Stimulated activated naive CD4-positive, alpha-beta T cell treated with Interleukin-2 at 50 U/mL for 16 hours (primary cell): ENCODE measurements at places on chromosomes 4 and X.
A peak's percentile ranks its signal among the peaks of the same experiment; 100 is the strongest.

DNA sequence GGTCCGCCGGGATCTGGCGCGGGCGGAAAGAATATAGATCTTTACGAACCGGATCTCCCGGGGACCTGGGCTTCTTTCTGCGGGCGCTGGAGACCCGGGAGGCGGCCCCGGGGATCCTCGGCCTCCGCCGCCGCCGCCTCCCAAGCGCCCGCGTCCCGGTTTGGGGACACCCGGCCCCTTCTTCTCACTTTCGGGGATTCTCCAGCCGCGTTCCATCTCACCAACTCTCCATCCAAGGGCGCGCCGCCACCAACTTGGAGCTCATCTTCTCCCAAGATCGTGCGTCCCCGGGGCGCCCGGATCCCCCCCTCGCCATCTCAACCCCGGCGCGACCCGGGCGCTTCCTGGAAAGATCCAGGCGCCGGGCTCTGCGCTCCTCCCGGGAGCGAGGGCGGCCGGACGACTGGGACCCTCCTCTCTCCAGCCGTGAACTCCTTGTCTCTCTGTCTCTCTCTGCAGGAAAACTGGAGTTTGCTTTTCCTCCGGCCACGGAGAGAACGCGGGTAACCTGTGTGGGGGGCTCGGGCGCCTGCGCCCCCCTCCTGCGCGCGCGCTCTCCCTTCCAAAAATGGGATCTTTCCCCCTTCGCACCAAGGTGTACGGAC, 482 bp upstream of the SHOX start:
- no peak for DNase-seq

- no peak for DNase-seq
Observed at GRCh38 chr4:8283161-8283560, 13.6 kb downstream of the HTRA3 start.

GRCh38 chr4:91497892-91498291, 805.9 kb upstream of the GRID2 start:
- no peak for DNase-seq

- DNase-seq, result no peak
Observed at GRCh38 chr4:92615049-92615448, 311.3 kb downstream of the GRID2 start.

DNA sequence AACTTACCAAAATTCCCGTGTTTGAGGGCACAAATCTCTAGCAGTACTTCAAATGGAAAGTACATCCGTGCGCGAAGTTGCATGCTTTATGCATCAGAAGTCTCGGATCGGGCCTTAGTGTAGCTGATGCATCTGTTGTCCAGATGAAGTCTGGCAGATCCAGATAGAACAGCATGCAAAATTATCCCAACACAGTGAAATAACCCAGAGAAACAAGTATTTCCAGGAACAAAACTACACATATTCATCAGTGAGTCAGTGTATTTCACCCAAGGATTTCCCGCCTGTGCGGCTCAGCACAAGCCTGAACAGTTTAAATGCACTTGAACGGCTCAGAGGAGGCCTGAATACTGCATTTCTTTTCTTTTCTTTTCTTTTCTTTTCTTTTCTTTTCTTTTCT, 27.4 kb upstream of the CLDN24 start:
- DNase-seq, result no peak

GRCh38 chrX:115702982-115703381, 142.0 kb downstream of the PLS3 start:
- no peak for DNase-seq

DNA sequence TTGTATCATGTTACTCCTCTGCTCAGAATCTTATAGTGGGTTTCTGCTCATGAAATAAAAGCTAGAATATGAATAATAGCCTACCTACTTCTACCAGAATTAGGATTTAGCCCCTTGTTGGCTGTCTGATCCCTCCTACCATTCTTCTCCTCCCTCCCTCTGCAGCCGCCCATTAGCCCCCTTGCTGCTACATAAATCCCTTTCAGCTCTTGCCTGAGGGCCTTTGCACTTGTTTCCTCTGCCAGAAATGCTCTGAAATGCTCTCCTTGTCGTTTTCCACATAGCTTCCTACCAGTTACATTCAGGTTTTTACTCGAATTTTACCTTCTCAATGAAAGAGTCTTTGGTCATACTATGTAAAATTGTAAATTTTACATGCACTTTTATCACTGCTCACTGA, 159.2 kb downstream of the ADGRL3 start:
- no peak for DNase-seq

DNA sequence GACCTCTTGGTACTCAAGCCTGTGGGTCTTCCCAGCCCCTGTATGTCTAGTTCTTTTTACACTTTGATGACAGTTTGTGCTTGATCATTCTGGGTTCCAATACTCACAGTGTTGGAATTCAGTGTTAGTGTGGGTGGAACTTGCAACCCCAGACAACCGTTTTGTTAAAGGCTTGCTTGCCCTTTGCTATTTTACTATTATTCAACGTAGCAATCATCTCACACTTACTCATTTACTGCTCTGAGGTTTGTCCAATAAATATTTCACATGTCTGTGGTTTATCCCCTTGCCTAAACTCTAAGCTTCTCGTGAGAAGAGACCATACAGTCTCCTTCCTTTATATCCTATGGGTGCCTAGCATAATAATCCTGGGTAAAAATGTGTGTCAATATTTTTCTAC, 15.3 kb downstream of the CCNG2 start:
- DNase-seq, result no peak

GRCh38 chr4:94488670-94489069, 36.9 kb downstream of the PDLIM5 start:
- no peak for DNase-seq

- no peak for DNase-seq
Observed at GRCh38 chr4:4504783-4505182, 37.1 kb downstream of the STX18 start.

- no peak for DNase-seq
Observed at GRCh38 chr4:5808081-5808741, 84.7 kb downstream of the CRMP1 start.

- DNase-seq, result no peak
Observed at GRCh38 chr4:159429693-159430035, 326.8 kb downstream of the RAPGEF2 start.

DNA sequence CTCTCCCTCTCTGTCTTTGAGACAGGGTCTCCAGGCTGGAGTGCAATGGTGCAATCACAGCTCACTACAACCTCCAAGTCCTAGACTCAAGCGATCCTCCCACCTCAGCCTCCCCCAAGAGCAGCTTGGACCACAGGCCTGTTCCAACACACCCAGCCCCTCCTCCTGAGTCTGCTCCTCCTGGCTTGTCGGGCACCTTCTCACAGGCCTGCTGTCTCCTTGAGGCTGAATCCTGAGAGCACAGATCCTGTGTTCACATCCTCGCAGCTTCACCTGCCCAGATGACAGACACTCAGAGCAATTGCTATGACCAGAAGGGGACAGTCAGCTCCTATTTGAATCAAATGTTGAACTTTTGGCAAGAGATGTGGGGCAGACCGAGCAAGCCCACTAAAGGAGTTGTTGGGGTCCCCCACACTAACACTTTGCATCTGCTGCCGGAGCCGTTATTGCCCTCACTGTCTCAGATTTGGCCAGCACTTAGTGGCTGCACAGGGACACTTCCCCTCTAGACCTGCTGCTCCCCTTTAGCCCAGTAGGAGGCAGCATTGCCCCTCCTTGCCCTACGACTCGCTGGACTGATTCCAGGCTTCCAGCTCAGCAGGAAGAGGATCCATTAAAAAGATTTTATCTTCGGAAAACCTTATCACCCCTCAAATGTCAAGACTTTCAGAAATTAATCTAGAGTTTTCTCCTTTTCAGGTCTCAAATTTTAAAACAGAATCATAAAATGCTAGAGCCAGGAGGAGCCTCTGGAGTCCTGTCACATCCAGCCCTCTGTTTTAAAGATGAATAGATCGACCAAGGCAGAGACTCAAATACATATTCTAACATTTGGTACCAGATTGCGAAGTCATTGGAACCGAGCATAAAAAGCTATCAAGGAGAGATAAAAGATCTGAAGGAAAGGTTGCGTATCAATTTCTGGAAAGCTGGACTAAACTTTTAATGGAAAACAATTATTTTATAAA, 113.7 kb downstream of the USP46 start:
- DNase-seq, result peak; percentile 56

GRCh38 chr4:167032871-167033270, 201.4 kb downstream of the SPOCK3 start:
- no peak for DNase-seq

DNA sequence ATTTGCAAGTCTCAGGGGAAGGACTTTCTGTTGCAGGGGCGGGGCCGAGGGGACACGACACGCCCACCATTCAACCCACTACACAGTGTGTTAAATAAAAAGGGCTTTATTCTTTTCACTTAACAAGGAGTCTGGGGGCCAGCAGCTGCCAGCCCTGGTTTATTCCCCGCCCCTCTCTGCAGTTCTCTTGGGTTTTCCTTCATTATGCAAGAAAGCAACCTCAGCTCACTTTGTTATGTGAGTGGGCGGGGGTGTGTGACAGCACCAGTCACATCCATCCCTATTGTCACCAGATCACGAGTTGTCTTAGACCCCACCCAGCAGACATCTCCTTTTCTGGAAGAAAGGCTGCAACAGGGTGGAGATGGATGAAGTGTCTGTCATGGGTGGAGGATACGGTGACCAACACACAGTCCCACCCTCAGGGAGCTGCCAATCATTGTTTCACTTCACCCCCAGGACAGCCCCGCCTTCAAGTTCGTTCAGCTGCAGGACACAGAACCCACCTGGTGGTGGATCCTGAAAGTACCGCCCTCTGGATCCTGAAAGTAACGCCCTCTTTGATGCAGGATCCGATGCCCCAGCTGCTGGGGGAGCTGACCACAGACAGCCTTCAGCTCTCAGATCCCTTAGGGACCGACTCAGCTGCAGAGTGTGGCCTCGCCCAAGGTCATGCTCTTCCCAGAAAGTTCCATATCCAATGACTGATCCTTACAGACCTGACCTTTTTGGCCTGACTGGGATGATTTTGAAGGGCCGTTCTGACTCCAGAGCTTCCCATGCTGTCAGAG, 79.6 kb downstream of the SMIM20 start:
- no peak for DNase-seq

GRCh38 chrX:63810746-63811145, 25.7 kb upstream of the ARHGEF9 start:
- DNase-seq, result no peak

- no peak for DNase-seq
Observed at GRCh38 chr4:122739174-122739573, 6.7 kb downstream of the BBS12 start.

DNA sequence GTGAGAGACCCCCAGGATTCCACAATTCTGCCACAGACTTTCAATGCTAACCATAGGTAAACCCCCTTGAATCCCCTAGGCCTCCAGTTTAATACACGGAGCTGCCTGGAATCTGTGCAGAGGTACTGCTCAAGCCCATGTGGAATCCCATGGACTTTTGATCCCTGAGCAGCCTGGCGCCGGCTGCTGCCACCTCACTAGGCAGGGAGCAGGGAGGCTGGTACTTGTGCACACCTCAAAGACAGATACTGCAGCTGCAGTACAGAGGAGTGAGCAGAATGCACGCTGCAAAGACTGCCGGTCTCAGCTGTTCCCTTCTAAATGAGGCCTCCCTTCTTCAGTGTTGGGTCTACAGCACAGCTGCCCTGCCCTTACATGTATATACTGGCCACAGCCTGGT, 79.4 kb downstream of the RPS6KA6 start:
- DNase-seq, result no peak

- DNase-seq, result no peak
Observed at GRCh38 chr4:1247864-1248244, 1.1 kb downstream of the CTBP1 start.

GRCh38 chr4:675980-676870, 1.9 kb downstream of the MYL5 start:
- DNase-seq, result no peak

DNA sequence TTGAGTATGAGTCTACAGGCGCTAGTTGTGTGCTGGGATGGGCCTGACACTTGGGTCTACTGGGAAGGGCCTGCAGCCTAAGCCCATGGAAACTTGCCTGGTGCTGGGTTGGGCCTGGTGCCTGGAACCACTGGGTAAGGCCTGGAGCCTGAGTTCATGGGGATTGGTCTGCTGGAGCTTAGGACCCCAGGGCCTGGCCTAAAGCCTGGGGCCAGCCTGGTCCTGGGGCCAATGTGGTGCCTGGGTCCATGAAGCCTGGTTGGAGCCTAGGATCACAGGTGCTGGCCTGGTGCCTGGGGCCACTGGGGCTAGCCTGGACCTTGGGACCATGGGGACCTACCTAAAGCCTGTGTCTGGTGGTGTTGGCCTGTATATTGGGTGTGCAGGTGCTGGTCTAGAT, 270.3 kb upstream of the GRIA3 start:
- no peak for DNase-seq

DNA sequence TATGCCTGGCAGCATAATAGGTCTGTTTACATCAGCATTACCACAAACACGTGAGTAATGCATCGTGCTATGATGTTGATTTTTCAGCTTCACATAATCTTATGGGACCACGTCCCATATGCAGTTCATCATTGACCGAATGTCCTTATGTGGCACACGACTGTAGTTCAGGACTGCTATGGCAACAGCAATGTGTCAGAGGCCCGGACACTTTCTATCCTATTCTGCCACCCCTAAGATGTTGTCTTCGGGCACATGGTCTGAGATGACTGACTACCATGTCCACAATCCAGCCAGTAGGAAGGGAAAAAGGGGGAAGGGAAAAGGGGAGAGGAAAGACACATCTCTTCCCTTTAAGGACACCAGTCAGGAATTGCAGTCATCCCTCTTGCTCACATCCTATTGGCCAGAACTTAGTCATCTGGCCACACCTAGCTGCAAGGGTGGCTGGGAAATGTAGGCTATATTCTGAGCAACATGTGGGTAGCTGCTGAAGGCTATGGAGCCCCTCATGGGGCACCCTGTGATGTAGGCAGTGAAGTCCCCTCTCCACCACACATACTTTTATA, 196.0 kb upstream of the RBPJ start:
- DNase-seq, result no peak

DNA sequence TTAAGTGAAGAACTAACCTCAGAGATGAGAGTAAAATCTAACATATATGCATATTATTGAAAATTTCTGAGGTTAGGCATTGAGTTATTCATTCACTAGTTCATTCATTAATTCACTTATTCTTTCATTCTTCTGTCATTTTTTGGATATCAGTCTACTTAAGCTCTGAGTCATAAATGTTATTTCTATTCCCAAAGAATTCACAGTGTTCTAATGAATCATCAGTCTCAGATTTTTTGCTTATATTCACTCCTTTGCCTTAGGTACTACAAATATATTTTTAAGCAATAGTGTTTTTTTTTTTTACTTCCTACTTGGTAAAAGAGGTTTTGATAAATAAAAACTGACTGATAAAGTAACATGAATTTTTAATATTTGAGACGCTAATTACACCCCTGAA, 95.2 kb upstream of the DKK2 start:
- DNase-seq, result no peak

DNA sequence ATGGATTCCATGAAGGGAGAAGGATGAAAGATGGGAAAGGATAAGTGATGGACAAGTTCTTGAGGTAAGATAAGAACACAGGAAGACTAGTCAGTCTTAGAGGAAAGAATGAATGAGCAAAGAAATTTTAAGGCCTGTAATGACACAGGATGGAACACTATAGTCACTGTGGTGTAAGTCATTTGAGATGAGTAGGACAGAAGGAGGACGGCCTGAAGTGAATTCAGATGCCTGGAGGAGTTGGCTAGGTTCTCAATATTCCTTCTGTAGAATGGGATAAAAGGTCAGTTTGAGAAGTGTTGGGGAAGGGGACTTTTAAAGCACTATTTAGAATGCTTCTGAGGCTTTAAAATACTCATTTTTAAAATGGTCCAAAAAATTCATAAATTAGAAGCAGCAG, 3.9 kb downstream of the MSMO1 start:
- DNase-seq, result no peak

GRCh38 chr4:172708184-172708583, 460.4 kb upstream of the GALNT7 start:
- DNase-seq, result no peak

- DNase-seq, result no peak
Observed at GRCh38 chr4:20617678-20618396, 82.4 kb upstream of the PACRGL start.
